ENCODE measurements at places on chromosomes 16 and 17.

DNA sequence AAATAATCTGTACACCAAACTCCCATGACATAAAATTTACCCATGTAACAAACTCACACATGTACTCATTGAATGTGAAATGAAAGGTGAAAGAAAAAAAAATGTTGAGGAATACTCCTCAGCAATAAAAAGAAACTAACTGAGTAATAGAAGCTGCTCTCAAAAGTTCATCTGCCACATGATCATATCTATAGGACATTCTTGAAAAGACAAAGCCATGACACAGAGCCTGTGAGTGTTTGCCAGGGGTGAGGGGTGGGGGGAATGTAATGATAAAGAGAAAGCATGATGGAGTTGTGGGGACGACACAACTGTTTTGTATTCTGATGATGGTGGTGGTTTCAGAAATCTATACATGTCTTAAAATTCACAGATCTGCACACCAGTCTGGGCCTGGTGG is 52.2 kb upstream of the TMC5 start:
- DNase-seq = no peak

GRCh38 chr17:12995106-12995895 is 22.5 kb downstream of the ELAC2 start:
- DNase-seq = no peak

DNA sequence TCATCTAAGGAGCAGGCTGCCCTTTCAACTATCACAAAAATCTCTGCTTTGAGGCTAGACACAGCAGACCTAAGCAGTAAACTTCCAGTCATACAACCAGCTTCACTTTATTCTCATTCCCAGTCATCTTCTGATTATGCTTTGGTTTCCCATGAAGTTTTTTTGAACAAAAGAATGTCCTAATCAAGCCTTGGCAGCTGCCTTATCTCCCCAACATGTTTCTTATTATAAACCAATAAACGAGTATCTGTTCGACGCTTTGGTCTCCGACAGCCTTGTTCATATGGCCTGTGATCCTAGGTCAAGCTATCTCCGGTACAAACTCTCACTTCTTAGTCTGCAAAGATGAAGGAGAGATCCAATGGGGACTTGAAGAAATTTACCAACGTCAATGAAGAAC is 47.4 kb upstream of the CDYL2 start:
- DNase-seq = no peak

- DNase-seq = no peak
Measured at GRCh38 chr17:72301887-72302286, 181.1 kb downstream of the SOX9 start.

DNA sequence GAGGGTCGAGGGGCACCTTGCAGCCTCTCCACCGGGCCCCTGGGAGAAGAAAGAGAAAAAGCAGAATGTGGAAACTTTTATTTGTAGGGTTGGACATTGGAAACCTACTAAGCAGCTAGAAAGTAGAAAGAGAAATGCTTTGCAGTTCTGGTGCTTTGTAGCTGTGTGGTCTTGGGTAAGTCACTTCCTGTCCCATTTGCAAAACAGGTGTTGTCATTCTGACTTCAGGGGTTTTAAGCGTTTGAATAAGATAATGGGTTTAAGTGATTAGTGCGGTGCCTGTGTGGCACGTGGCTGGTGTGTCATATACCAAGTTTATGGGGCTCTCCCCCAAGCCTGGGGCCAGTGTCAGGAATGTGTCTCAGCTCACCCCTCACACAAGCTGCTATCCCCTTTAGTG is 1.6 kb downstream of the CA4 start:
- DNase-seq = no peak

- no peak for DNase-seq
Measured at GRCh38 chr17:10754861-10755591, 25.2 kb upstream of the TMEM220 start.

DNA sequence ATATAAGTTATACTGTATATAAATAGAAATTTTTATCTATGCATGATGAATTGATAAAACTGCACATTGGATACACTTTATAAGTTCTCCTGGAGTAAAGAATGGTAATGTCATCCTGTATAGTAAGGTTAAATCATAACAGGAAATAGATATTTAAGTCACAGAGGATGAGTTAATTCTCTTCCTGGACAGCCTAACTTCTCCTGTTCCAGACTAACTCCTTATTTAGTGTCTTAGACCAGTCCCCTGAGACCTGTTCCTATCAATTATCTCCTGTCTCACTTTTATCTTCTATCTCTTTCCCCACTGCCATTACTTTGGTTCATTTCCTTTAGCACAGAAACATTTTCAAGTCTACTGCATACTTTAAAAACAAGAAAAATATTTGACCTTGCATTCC is 46.5 kb downstream of the SSH2 start:
- DNase-seq = no peak

DNA sequence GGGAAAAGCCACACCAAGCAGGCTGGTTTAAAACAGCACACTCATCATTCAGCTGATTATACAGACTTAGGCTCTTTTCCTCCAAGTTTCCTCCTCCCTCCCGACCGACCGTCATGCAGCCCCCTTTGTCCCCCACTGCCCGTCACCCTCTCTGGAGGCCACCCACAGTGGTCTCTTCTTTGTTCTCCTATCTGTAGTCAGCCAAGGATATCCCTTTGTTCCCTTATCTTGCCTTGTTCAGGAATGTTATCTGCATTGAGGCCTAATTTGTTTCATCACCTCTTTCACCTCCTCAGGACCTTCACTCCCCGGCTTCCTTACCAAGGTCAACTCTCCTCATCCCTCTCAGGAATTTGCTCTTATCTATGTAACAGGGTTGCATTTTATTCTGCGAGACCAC is 186.4 kb upstream of the CDH13 start:
- DNase-seq = no peak

Measured in NCI-H187 treated with DMSO at 0.1 percent for 48 hours (cell line).